Naive thymus-derived CD4-positive, alpha-beta T cell (primary cell): ENCODE measurements at places on chromosomes 11 and 22.

GRCh38 chr11:45921561-45922424 is 663 bp upstream of the LARGE2 start:
- DNase-seq, result no peak

- no peak for DNase-seq
Measured at GRCh38 chr11:69297787-69298266, 3.9 kb downstream of the MYEOV start.

DNA sequence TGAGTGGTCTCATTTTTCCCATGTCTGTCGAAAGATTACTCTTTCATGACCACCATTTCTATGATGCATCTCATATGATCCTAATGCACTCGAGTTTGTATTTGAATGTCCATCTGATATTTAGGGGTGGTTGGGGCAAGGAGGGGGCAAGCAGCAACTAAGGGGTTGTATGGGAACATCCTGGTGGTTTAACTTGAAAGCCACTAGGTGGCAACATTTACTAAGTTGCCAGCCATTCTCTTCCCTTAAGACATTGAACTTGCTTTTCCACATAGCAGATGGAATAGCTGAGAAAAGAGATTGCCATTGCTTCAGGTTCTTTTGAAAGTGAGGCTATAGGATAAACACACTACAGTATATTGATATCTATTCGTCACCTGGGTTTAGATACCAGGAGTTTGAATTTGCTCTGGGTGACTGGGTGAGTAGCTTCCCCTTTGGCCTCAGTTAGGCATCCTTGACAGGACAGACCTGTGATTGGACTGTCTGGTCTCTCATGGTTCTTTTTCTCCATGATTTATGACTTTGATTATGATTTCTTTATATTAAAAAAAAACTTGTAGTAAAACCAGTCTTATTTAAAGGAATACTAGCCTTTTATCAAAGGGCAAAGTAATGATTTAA is 32.4 kb downstream of the NF2 start:
- DNase-seq, result no peak

- no peak for DNase-seq
Measured at GRCh38 chr11:93727985-93728791, 13.1 kb downstream of the TAF1D start.

- no peak for DNase-seq
Measured at GRCh38 chr11:41320238-41320637, 139.2 kb downstream of the LRRC4C start.

DNA sequence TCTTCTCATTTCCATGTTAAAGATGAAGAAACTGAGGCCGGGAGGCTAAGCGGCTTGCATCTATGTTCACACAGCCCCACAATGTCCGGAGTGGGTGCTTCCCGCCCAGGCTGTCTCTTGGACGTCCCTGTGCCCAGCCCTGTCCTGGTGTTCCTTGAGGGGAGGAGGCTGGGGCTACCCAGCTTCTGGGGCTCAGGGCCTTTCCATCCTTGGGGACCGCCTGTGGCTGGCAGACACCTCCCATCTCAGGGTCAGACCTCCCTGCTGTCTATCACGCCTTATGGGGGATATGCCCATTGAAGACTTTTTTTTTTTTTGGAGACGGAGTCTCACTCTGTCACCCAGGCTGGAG is 95.5 kb downstream of the WNT7B start:
- DNase-seq, result no peak

DNA sequence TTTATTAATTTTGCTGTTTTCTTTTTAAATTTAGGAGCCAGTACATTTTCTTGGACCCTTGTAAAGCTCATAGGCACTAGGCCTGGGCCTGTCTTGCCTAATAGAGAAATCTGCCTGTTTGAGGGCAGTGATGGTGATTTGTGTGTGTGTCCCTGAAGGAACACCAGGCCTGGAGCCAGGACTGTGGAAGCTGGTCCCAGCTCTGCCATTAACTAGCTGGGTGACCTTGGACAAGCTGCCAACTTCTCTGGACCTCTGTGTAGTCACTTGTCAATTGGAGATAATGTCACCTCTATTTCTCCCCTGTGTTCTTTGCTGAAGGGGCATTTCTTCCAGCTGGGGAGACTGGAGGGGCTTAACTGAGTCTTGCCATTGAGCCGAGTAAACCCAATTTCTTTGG is 16.0 kb upstream of the FTH1 start:
- no peak for DNase-seq

- no peak for DNase-seq
Measured at GRCh38 chr22:45968751-45969413, 8.1 kb downstream of the WNT7B start.

DNA sequence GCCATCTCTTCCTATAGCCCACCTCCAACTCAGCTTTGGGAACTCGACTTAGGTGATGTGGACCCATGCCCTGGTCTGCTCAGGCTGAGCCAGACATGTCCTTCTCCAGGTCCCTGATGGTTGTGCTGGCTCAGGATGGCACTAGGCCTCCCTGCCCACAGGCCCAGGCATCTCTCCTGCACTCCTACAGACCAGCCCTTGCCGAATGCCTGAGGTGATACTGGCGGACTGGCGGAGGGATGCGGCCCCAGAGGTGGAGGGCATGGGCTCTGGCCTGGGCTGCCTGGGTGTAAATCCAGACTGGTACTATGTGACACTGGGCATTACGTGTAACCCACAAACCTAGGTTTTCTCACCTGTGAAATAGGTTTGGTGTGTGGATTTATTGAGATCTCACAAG is 352.8 kb downstream of the SHANK2 start:
- no peak for DNase-seq

GRCh38 chr11:57121996-57122395 is 59.8 kb upstream of the LRRC55 start:
- DNase-seq, result no peak

GRCh38 chr11:118918686-118919280 is 6.9 kb downstream of the BCL9L start:
- DNase-seq, result no peak

GRCh38 chr22:48254311-48254873 is 1491.9 kb downstream of the TBC1D22A start:
- no peak for DNase-seq

DNA sequence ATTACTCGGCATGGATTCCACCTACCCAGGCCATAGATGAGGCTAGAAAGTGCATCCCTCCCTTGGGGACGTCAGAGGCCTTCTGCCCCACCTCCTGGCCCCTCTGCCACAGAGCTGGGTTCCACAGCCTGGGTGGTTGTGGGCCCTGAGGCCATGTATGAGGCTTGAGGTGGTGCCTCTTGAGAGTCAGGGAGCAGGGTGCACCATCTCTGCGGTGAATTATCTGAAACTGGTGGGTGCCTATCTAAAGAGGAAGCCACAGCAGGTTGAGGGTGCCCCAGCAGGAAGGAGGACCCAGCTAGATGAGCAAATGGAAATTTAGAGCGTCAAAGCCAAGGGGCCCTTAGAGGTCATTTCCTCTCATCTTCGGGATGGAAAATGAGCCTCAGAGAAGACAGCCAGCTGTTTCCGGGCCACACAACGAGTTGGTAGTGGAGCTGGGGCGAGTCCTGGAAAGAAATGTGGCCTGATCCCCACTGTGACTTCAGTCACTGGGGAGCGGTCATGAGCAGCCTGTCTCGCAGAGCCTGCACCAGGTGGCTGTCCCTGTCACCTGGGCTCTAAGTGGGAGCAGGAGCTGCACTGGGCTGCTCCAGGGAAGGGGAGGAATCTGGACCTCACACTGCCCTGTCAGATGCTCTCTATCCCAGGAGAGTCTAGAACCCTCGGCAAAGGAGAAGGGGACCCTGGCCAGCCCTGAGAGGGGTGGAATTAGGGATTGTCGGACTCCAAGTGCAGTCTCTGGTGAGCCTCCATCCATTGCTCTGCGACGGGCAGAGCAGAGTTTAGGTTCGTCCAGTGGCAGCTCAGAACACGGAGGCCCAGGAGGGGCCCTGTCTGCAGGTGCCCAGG is 7.3 kb downstream of the ADORA2A start:
- DNase-seq, result peak; percentile 62

DNA sequence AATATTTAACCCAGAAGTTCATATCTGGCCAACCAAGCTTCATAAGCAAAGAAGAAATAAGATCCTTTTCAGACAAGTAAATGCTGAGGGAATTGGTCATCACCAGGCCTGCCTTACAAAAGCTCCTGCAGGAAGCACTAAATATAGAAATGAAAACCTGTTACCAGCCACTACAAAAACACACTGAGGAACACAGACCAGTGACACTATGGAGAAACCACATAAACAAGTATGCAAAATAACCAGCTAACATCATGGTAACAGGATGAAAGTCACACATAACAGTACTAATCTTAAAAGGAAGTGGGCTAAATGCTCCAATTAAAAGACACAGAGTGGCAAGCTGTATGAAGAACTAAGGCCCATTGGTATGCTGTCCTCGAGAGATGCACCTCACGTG is 311.4 kb downstream of the DYNC2H1 start:
- no peak for DNase-seq

GRCh38 chr11:46240861-46241260 is 36.6 kb upstream of the CREB3L1 start:
- DNase-seq, result no peak

GRCh38 chr11:63884196-63884932 is 32.6 kb downstream of the RCOR2 start:
- no peak for DNase-seq

GRCh38 chr11:121636081-121636799 is 183.5 kb upstream of the SORL1-AS1 start:
- DNase-seq, result no peak

- no peak for DNase-seq
Measured at GRCh38 chr11:67256477-67257135, 9.7 kb upstream of the GRK2 start.

DNA sequence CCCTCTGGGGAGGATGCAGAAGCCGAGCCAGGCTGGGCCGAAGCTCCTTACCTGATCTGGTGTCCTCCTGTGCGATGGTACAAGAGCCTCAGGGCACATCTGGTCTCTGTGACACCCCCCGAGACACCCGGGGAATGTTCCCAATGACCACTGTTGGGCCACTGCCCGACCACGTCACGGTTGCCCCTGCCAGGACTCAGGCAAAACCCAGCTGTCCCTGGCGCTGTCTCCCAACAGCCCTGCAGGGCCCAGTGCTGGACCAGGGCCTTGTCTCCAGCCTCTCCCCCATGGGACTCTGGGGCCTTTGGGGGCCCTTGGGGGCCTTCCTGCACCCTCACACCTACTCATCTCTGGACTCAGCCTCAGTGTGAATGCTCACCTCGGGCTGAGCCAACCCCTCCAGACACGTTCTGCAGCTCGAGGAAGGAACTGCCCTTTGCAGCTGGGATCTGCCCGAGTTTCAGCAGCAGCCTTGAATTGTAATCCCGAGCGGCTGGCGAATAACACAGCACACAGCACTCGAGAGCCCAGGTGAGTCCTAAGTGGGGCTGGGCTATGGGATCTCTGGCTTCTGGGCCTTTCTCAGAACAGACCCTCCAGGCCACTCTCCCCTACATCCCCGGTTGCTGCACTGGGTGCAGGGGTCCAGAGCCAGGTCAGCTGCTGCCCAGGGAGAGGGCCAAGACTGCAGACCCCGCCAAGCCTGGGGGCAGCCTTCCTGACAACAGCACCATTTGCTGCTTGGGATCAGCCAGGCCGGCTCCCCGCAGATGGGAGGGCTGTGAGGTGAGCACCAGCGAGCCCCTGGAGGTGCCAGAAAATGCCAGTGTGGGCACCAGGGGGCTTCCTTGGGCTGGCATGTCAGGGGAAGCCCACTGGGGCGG is 39.8 kb downstream of the RTN4R start:
- no peak for DNase-seq

DNA sequence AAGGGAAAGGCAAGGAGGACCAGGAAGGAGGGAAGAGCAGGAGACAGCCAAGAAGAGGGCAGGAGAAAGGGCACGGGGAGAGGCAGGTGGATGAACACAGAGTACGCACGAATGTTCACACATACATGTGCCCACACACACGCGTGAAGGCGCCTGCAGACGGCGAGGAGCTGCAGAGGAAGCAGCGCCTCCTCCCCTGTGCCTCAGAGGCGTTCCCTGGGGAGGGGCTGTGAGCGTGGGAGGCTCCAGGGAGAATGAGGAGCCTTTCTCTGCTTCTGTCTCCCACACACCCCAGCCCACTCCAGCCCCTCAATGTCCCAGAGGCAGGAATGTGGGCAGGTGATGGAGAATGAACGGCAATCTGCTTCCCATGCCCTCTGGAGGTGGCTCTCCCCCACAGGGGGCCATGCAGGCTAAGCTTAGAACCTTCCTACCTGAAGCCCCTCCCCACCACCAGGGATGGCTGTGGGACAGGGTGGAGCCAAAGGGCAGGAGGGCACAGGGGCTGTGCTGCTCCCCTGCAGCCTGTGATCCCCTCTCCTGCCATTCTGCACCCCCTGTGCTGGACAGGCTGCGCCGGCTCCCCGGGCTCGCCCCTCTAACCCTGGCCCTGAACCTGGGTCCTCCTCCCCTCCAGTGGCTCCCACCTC is 25.3 kb downstream of the PPM1F start:
- no peak for DNase-seq
